ENCODE measurements at places on chromosomes 5 and 9. TPM values are rescaled to one million over a fixed set of nuclear protein-coding genes. Genes with fewer than 3 reads are reported as not detected.

GRCh38 chr5:80269991-80270438, 14.2 kb upstream of the SERINC5 start:
- peak overlapping the region; percentile 36 for H3K4me3 ChIP-seq
- peaks cover 1% of the 10 kb centered on the region for H3K36me3 ChIP-seq
- no peaks in the 10 kb centered on the region for H3K27me3 ChIP-seq
- H3K27ac ChIP-seq: peak overlapping the region; percentile 93

OR1J2 gene
- not detected for total RNA-seq

ARHGEF37 gene
- total RNA-seq: 1.6 TPM

GRCh38 chr5:145991044-145991575, 54.7 kb downstream of the SH3RF2 start:
- DNase-seq: no peak
- H3K4me1 ChIP-seq: no peaks in the 10 kb centered on the region
- peaks cover 5% of the 10 kb centered on the region for H3K36me3 ChIP-seq
- no peak overlapping the region for H3K27ac ChIP-seq
- H3K4me3 ChIP-seq: no peak overlapping the region

DNA sequence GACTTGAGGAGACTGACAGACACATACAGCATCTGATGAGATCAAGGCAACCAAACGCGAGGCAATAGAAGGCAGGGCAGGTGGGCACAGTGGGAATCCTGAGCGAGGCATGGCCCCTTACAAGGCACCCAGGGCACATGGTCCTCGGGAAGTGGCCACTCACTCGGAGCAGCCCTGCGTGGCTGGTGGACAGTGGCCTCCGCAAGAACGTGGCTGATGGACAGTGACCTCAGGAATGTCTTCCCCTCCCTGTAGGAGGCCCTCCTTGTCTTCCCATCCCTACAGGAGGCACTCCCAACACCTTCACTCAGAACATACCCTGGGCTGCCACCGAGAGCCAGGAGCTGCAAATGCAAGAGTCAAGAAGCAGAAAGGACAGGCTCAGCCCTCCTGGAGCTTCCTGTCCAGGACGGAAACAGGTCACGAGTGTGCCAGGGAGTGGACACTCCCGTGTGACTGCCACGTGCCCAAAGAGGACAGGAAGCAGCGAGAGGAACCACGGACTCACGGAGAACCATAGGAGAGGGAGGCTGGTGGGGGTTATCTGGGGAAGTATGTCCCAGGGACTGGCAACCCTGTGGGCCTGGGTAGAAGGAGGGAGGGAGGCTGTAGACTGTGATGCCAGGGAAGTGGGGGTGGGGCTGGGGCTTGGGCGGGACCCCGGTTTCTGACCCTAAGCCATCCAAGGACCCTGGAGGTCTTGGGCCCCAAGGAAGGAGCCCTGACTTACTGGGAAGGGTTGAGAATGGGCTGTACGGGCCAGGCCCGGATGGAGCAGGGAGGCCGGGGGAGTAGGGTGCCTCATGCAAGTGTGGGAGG, 321.9 kb upstream of the IRX4 start:
- no peaks in the 10 kb centered on the region for H3K36me3 ChIP-seq
- no peaks in the 10 kb centered on the region for H3K4me1 ChIP-seq
- no peak for DNase-seq

- H3K27me3 ChIP-seq: peaks cover 9% of the 10 kb centered on the region
- H3K4me1 ChIP-seq: peaks cover 9% of the 10 kb centered on the region
These were observed 153.1 kb downstream of the CCDC192 start for GRCh38 chr5:127856292-127856691.

SPOCK1 gene
- not detected for total RNA-seq

GRCh38 chr9:125920402-125920801, 173.2 kb downstream of the PBX3 start:
- no peaks in the 10 kb centered on the region for H3K27me3 ChIP-seq
- no peak overlapping the region for H3K27ac ChIP-seq

CCNJL gene
- not detected for total RNA-seq

DNA sequence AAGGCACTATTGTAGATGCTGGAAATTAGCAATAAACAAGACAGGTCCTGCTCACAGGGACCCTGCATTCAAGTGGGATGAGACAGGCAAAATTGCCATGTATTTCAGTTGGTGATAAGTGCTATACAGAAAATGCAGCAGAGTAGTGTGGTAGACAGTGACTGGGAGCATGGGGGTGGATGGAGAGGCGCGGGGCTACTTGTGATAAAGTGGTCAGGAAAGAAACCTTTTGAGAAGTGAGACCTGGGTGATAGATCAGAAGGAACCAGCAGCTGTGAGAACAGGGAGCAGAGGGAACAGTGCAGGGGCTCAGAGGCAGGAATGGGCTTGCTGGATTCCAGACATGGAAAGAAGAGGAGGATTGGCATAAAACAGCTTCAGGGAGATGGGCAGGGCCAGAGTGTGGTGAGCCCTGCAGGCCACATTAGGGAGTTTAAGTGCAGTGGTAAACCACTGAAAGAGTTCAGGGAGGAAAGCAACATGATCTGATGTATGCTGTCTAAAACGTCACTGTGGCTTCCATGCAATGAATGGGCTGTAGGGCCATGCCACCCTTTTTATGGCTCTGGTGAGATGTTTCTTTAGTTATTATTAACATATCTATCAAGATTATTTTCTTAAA, 7.3 kb downstream of the CRHBP start:
- no peak overlapping the region for H3K27ac ChIP-seq
- peak; percentile 15 for DNase-seq
- H3K36me3 ChIP-seq: no peaks in the 10 kb centered on the region
- H3K4me1 ChIP-seq: peaks cover 13% of the 10 kb centered on the region
- H3K4me3 ChIP-seq: no peak overlapping the region

DNA sequence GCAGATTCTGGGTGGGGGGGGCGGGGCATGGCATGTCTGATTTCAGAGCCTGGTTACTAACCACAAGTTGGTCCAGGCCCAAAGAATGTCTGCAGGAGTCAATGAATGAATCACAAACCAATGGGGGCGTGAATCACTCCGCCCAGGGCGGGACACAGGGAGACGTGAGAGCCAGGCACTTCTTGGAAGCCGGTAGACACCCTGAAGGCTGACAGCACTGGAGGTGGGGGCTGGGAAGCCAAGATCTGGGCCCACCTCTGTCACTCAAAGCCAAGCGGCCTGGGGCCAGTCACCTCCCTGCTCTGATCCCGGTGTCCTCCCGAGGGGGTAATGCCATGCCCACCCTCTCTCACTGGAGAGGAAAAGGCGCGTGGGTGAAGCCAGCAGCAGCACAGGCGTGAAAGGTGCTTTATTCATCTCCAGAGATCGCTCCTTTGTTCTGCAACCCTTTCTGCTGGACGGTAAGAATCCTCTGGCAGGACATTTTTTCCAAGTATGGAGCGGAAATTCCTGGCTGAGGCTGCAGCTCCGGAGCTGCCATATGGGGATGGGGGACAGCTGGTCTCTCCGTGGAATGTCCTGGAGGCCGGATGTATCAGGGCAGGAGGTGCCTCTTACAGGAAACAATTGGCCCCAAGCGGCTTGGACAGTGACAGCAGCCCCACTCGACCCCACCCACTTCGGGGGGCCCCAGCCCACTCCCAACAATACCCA, 85.0 kb downstream of the STK10 start:
- peaks cover 37% of the 10 kb centered on the region for H3K4me1 ChIP-seq
- no peak overlapping the region for H3K4me3 ChIP-seq
- H3K27ac ChIP-seq: peak overlapping the region; percentile 44
- DNase-seq: no peak

DNA sequence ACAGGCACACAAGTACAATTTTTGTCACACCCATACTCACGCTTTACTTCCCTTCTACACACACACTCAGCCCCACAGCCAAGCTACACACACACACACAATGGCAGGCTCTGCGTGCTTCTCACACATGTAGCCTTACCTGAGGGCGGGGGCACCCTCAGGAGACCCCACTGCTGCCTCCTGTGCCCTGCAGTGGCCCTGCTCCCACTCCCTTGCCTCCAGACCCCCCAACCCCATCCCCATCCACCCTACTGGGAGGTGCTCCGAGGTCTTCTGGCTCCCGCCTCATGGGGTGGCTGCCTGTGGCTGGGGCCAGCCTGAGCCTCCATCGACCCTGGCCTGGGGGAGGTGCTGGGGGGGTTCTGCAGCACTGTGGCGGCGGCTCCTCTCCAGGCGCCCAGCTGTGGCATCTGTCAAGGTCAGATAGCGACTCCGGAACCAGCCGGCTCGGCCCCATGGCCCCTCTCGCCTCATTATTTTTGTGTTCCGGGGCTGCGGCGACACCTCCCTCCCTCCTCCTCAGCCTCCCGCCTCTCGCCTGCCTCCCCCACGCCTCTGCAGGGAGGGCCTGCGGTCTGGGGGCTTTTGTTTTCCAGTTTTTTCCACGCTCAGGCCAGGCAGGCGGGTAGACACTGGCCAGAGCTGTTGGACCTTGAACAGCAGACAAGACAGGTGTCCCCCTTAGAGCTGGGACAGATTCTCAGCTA, 21.7 kb downstream of the CXXC5 start:
- H3K27ac ChIP-seq: no peak overlapping the region
- H3K4me3 ChIP-seq: peak overlapping the region; percentile 15
- DNase-seq: peak; percentile 21
- H3K27me3 ChIP-seq: peaks cover 8% of the 10 kb centered on the region

DNA sequence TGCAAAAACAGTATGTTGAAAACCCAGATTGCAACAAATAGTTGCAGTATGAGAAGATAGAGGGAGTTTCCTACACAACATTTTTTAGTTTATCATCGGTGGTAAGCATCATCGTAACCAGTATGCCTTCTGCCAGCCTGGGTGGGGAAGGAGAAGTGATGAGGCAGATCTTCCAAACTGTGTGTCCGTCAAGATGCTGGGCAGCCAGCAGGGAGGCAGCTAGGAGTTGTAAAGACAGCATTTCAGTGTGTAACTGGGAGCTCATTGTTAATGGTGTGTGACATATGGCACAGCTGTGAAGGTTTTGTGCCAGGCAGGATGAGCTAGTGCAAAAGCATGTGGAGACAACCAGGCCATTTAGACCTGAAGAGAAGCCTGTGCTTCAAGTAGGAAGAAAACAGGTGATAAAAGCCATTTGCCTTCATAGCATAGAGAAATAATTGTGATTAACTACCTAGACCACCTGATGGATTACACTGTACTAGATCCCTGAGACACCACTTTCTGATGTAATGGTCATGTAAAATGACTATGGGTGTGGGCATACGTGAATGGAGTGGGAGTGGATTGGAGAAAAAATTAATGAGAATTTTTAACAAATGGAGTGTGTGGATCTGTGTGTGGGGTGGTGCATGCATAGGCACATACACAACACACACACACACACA, 347.0 kb upstream of the ADAMTSL1 start:
- no peaks in the 10 kb centered on the region for H3K27me3 ChIP-seq
- H3K4me1 ChIP-seq: no peaks in the 10 kb centered on the region
- H3K27ac ChIP-seq: no peak overlapping the region

- peak within 1 kb of the TSS; percentile 90 for H3K27ac ChIP-seq
- no peaks in the 10 kb centered on the region for H3K27me3 ChIP-seq
- peak within 1 kb of the TSS; percentile 94 for H3K4me3 ChIP-seq
- peak; percentile 97 for DNase-seq
- H3K36me3 ChIP-seq: peaks cover 11% of the 10 kb centered on the region
These were observed at the start of gene PCYOX1L for GRCh38 chr5:149357370-149358293. Gene PCYOX1L (plus strand): TSS chr5:149358046. CDS start chr5:149358069, 23 bp downstream.

GRCh38 chr5:175687231-175687701, 29.4 kb downstream of the HRH2 start:
- peaks cover 10% of the 10 kb centered on the region for H3K36me3 ChIP-seq
- H3K4me1 ChIP-seq: peaks cover 20% of the 10 kb centered on the region
- no peaks in the 10 kb centered on the region for H3K27me3 ChIP-seq
- DNase-seq: no peak
- H3K27ac ChIP-seq: no peak overlapping the region

DNA sequence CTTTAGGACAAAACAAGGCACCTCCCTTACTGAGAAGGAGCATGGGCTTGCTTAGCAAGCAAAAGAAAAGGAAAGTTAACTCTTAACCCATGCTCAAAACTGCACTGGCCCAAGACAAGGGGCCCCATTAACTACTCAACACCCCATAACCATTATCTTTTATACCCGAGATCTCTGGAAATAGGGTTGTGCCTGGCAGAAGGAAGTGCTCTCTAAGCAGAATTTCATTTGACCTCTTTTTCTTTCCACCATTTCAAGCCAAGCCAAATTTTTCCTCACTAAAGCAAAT, 167.2 kb downstream of the RASEF start:
- H3K4me1 ChIP-seq: no peaks in the 10 kb centered on the region
- H3K4me3 ChIP-seq: no peak overlapping the region
- no peak for DNase-seq
- no peak overlapping the region for H3K27ac ChIP-seq
- no peaks in the 10 kb centered on the region for H3K27me3 ChIP-seq

- H3K27ac ChIP-seq: no peak overlapping the region
- H3K36me3 ChIP-seq: no peaks in the 10 kb centered on the region
- H3K4me1 ChIP-seq: no peaks in the 10 kb centered on the region
- H3K4me3 ChIP-seq: no peak overlapping the region
These were observed 1410.7 kb upstream of the C9orf72 start for GRCh38 chr9:28984016-28984415.

EGR1 gene
- 105 TPM for total RNA-seq

PCDHGB1 gene
- total RNA-seq: not detected

GRCh38 chr5:51381761-51382474, 1.3 kb upstream of the ISL1 start:
- peak overlapping the region; percentile 67 for H3K4me3 ChIP-seq
- no peaks in the 10 kb centered on the region for H3K36me3 ChIP-seq
- DNase-seq: no peak
- peaks cover 36% of the 10 kb centered on the region for H3K4me1 ChIP-seq

MEGF10 gene
- 0.56 TPM for total RNA-seq

DNA sequence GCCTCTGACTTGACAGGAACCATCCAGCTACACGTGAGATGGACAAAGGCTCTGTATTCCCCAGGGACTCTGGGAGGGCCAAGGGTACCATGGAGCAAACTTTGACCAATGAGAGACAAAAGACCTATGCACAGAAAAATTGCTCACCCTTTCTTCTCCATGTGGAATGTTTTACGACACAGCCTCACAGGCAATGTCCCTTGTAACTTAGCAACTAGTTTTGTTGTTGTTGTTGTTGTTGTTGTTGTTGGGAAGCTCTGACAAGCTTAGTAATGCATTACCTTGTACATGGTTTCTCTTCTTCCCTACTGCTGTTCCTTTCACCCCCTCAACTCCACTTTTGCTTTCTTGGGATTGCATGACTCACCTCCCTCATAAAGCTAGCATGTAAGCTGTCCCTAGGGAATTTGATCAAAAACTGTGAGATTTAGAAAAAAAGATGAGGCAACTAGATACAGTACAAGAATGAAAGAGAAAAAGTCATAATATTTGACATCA, 550.9 kb downstream of the RAB3C start:
- no peaks in the 10 kb centered on the region for H3K27me3 ChIP-seq
- H3K4me3 ChIP-seq: no peak overlapping the region
- H3K4me1 ChIP-seq: peaks cover 55% of the 10 kb centered on the region
- no peak for DNase-seq

All from activated T-cell treated with anti-CD3 and anti-CD28 coated beads, Interleukin-2, amount 50 U/mL, for 72 hours (primary cell).